ENCODE measurements at places on chromosomes 7 and 10.

- no peak for DNase-seq
Measured at GRCh38 chr10:120553911-120554310, 96.9 kb downstream of the PLPP4 start.

DNA sequence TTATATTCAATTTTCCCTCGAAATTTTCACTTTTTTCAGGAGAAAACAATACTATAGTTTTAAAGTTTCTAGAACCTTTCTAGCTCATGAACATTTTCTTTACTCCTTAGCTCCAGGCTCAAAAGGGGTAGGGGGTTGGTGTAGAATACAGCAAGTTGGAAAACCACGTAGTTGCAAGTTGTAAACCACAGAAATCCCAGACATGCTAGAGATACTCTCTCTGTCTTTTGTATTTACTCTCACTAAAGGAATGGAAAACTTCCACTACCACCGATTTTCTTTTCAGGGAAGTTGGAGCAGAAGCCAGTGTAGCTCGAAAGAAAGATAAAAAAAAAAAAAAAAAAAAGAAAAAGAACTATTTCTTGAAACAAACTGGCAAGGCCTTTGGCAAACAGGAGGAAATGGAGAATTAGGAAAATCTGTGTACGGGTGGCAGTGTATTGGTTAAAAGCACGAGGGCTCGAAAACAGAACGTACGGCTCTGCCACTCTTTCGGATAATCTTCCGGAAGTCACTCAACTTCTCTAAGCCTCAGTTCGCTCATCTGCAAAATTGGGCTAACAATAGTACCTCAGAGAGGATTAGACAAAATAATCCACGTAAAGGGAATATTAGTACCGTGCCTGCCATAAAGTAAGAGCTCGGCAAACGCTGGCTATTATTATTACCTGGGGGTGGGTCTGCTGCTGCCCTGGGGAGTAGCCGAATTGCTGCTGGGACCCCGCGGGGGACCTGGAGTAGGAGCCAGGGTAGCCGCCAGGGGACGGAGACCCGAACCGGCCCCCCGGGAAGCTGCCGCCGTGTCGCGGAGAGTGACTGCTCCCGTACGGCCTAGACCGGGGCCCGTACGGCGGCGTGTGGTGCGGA lies 628 bp downstream of the MPLKIP start:
- no peak for DNase-seq

DNA sequence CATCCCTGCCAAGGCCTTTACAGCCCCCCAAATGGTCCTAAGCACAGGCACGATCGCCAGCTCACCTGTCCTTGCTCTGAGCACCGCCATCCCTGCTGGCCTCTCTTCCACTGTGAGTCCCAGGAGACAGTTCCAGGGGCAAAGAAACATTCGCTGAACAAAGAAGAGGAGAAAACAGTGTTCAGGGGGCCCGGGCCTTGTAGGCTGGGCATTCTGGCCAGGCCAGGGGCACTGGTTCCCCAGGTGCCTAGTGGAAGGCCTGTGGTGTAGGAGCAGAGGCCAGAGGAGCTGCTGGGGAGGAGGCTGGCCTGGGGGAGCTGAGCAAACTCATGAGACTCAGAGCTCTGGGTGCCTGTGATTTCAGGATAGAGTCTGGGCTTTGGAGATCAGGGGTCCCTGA lies 22.6 kb downstream of the AQP1 start:
- no peak for DNase-seq

GRCh38 chr7:155865830-155866525 lies 53.7 kb upstream of the SHH start:
- no peak for DNase-seq

GRCh38 chr7:134946260-134946659 lies 40.0 kb upstream of the AGBL3 start:
- no peak for DNase-seq

- DNase-seq: no peak
Measured at GRCh38 chr10:51117053-51117660, 42.9 kb downstream of the PRKG1 start.

DNA sequence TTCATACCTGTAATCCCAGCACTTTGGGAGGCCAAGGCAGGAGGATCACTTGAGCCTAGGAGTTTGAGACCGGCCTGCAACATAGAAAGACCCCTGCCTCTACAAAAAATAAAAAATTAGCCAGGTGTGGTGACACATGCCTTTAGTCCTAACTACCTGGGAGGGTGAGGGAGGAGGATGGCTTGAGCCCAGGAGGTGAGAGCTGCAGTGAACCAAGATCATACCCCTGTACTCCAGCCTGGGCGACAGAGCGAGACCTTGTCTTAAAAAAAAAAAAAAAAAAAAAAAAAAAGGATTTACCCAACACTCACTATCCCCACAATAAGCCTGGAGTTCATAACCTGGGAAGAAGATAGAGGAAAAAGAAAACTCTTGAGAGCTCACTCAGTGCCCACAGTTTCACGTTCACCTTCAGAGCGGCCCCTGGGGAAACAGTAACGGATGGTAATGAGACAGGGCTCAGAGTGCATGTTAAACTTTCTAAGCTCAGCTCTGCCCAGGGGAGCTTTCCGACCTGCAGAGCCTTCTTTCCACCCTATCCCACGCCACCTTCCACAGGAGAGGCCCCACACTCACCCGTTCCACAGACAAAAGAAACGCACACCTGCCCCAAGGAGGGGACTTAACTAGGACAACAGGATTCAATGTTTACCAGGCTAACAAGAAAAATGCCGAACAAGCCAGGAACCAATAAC lies 259.8 kb upstream of the KLF14 start:
- DNase-seq: no peak

DNA sequence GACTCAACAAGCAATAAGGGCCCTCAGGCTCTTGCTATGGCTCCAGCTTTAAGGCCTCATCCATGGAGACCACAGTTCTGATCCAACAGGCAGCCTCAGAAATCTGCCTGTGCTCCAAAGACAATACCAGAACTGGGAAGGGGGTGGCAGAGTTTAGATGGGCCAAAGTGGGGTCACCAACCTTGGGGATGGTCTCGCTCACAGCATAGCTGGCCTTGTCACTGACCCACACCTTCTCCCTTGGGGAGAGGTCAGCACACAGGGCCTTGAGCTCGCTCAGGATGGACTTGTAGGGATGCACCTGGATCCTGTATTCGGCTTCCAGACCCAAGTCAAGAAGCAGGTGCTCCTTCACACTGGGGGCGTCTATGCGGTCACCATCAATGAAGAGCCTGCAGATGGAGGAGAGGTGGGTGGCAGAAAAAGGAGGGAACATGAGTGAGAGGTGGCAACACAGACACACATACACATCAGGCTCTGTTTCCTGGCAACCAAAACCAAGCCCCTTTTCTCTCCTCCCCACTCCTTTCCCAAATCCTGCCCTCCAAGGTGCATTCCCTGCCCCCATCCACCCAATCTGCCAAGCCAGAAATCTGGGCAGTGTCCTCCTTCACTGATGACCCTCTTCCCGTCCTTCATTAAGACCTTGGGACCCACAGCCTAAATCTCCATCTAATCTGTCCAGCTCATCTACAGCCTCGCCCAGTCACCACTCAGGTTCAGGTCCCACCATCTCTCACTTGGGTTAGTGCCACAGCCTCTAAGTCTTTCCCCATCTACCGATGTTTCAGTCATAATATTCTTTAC lies 40.9 kb downstream of the XPNPEP1 start:
- no peak for DNase-seq

DNA sequence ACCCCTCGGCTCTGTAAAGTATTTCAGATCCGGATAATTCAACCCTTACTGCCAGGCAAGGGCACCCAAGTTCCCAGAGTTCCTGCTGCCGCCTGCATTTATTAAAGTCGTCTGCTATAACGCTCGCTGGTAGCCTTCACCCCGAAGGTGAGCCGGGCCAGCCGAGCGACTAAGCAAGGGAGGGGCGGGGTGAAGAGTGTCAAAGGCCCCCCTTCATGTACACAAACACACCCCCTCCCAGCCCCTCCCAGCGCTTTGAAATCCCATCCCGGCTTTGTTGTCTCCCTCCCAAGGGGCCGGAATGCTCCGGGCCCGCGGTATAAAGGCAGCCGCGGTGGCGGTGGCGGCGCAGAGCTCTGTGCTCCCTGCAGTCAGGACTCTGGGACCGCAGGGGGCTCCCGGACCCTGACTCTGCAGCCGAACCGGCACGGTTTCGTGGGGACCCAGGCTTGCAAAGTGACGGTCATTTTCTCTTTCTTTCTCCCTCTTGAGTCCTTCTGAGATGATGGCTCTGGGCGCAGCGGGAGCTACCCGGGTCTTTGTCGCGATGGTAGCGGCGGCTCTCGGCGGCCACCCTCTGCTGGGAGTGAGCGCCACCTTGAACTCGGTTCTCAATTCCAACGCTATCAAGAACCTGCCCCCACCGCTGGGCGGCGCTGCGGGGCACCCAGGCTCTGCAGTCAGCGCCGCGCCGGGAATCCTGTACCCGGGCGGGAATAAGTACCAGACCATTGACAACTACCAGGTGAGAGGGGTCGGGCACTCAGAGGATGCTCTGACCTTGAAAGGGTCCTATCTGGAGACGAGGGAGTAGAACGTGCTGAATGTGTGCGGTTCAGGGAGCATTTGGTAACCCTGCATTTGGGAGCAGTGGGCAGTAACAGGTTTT lies at the start of gene DKK1:
DKK1 (plus strand) TSS at position 349 of the 889 bp plus-strand sequence; CDS start at position 503, 154 bp downstream.
- DNase-seq: no peak

DNA sequence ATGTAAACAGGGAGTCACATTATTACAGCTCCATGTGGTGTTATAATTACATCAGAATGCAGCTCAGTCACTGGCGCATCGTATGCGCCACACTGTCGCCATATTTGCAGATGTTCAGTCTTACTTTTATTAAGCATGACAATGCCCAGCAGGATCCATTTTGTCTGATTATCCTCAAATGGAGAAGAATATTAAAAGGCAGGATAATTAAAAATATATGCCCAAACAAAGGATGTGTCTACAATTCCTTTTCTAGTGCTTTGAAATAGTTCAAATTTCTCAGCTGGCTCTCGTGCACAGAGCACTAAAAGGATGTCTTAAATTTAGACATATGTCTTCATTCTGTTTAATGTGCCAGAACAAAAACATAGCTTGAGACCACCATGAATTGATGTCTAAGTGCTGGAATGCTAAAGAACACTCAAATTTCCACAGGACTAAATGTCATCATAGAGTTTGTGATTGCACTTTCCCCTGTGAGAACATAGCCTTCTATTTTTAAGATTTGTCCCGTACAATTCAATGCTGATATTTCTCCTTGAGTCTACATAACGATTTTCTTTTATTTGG lies 168.0 kb downstream of the DKK1 start:
- DNase-seq: no peak

GRCh38 chr7:38274486-38274885 lies 1.1 kb upstream of the TARP start:
- no peak for DNase-seq

- no peak for DNase-seq
Measured at GRCh38 chr10:48414160-48414559, 107.7 kb downstream of the MAPK8 start.

DNA sequence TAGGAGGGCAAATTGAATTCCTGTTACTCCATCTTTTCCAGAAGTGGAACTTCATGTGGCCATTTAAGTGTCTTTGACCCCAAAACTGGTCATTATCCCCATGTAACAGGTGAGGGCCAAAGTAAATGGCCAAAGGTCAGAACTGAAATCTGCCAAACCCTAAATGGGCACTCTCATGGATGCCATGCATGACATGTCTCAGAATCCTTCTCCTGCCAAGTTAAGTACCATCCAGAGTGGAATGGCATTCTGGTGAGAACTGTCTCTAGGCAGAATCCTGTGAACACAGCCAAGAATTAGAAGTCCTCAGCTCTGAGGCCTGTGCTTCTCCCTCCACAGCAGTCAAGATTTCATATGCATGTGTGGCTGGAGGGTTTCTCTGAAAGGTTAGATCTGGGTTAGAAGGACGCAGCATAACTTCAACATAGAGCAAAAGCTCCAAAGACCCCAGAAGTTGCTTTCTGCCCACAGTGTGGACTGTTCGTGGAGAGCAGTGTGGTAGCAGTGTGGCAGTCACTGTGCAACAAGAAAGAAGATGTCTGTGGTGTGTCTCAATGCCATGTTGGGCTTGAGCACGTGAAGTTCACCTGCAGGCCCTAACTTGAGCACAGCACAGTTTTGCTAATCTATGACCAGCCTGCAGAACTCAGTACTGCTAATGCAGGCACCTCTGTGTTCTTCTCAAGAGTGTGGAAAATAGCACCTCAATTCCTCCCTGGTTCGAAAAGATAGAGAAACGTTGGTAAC lies 121.3 kb downstream of the ADCY1 start:
- DNase-seq: no peak

GRCh38 chr7:4013793-4014192 lies 668.3 kb upstream of the FOXK1 start:
- no peak for DNase-seq

GRCh38 chr7:124701955-124702354 lies 63.6 kb downstream of the GPR37 start:
- no peak for DNase-seq

- no peak for DNase-seq
Measured at GRCh38 chr7:4073052-4073451, 609.0 kb upstream of the FOXK1 start.

- DNase-seq: no peak
Measured at GRCh38 chr10:17974505-17974904, 22.8 kb downstream of the SLC39A12 start.

GRCh38 chr10:114541081-114541796 lies 116.8 kb downstream of the ABLIM1 start:
- DNase-seq: peak; percentile 57

DNA sequence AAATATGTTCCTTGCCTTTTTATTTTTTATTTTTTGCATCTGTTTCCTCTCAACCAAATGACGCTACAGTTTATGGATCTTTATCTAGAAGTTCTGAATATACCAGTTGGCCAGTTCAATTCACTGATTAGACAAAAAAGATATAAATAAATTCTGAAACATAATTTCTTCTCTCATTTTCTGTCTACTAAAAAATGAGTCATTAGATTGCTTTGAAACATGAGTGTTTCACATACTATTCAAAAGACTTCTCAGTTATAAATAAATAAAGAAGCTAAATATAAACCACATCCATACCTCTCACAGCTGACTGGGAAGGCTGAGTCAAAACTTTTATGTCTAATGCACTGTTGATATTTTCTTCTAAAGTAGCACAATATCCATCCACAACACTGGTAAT lies 97.6 kb upstream of the GPR22 start:
- DNase-seq: no peak

DNA sequence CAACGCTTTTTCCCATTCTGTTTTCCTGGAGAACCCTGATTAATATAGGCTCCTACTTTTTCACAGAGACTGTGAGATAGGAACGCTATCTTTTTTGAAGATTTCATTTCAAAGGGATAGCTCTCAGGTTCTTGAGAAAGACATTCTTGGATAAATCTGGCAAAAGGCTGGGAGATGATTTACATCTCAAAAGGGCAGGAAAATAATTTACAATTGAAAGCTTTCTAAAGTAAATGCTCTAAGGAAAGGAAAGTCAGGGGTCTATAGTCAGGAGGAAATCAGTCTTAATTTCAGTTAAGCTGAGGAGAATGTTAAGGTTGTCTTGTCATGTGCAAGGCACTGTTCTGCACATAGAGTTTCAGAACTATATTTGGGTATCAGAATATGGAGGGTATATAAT lies 278.8 kb downstream of the KIF20B start:
- DNase-seq: no peak
